NCI-H187 treated with DMSO at 0.1 percent for 48 hours (cell line): ENCODE measurements at places on chromosomes 12 and 14.

DNA sequence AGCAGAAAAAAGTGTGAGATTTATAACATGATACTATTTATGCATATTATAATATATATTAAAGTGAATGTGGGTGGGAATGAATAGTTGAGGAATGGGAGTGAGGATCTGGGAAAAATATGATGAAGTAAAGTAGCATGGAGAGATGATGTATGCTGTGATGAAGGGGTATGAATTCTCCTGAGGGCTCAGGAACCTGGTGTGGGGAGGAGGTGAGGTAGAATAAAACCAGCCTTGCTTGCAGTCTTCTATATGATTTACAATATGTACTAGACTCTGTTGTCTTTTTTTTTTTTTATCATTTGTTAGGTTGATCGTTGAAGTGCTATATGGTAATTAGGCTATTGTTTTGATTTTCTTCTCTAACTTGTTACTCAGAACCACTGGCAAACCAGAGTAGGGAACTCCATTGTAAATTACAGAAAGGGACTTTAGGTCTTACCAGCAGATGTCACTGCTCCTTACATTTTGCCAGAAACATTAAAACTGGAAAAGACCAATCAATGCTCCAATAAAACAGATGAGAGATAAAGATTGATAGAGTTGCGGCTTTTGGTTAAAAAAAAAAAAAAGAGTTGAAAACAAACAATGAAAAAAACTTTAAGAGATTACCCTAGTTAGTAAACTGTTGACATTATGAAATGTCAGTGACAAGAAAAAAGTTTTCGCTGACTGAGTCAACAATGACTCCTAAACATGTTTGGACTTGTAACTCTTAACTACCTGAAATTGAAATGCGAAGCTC is 39.9 kb downstream of the ATL1 start:
- DNase-seq, result no peak

- DNase-seq, result no peak
Observed at GRCh38 chr12:79665212-79665887, 25.4 kb downstream of the PAWR start.

- peak; percentile 78 for DNase-seq
Observed at GRCh38 chr14:65750906-65751305, 338.4 kb downstream of the FUT8 start.

DNA sequence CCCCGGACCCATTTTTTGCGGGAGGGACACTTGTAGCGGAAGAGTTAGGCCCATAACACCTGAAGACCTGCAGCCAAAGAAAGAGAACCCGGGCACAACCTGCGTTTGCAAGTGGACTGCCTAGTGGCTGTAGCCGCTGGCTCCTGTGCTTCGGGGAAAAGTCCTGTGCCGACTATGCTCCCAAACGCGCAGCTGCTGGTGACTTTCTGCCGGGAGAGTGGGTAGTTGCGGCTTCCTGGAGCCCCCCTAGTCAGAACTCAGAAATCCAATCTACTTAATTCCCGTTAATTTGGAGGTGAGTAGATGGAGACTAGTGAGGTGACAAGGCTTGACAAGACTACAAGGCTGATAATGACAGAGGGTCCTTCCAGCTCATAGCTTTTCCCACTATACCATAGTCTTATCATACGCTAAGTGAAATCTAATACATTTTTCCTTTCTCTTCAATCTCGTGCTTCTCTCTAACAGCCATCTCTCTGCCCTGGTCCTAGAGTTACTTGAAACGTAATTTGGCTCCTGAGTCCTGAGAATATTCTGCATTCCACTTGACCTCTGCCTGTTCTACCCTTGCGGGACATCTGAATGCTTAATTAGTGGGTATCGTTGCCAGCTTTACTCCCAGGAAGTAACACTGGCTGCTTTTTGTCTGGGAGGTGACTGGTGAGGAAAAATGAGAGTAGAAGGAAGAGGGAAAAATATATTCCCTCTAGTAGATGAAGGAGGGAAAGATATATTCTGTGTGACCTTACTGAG is 556 bp downstream of the MTHFD1 start:
- no peak for DNase-seq

GRCh38 chr12:69102856-69103255 is 136.5 kb upstream of the CPSF6 start:
- no peak for DNase-seq

GRCh38 chr12:56152756-56153677 is 630 bp downstream of the MYL6B start:
- DNase-seq, result no peak

GRCh38 chr14:69582212-69582611 is 7.5 kb upstream of the CCDC177 start:
- DNase-seq, result no peak

DNA sequence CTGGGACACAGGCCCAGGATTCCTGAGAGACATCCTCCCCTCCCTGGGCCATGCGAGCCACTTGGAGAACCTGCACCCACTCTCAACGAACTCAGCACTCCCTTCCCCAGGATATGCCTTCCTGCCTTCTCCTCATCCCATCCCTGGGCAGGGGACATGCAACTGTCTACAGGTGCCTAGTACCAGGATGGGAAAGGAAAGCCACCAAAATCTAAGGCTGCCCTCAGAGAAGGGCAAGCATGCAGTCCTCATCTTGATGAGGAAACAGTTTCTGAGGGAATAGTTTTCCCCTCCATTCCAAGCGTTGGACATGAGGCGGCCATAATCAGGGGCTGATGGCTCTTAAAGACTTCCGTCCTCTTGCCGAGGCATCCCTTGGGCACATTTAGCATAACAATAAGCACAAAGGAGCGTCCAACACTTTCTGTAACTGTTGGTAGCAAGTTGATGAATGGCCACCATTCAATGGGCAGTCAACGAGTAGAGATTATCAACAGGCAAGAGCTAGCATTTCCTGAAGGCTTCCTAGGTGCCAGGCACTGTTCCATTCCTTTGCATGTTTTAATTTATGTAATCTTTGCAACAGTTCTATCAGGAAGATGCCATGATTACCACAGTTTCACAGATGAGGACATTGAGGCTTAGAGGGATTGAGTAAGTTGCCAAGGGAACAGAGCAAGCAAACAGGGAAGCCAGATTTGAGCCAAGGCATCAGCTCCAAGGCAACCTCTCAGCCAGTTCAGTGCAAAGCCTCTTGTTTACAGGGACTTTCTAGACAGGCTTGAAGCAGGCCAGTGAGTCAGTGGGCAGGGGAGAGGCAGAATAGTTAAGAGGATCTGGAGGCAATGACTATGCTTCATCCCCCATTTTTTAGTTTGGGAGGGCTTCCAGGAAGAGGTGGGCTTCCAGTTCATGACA is 105.1 kb downstream of the SINHCAF start:
- no peak for DNase-seq

DNA sequence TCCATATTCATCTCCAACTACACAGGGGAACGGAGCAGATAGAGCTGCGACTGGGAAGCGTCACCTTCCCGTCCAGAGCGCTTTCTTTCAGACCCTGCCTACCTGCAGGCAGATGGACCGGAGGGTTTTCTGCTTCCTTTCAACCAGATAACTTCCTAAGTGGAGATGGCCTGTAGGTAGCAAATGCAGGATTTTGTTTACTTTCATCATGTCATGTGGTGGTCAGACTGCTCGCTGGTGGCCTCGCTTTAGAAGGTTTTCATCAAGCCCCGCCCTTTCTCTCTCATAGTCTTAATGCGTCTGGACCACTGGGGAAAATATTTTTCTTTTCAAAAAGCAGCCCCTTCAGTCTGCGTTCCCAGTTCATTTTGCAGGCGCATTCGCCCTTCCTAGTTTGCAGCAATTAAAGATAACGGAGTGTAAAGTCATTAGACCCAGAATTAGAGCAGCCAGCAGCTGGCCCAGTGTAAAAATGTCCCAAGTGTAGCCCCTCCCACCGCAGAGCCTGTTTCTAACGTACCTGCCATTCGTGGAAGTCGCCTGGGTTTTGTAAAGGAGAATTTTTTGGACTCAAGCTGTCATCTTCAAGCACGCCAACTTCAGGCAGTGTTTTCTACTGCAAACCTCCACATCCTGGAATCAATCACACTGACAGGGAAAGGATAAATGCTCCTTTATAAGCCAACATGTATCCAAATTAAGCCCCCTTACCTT is 68.9 kb downstream of the TESC start:
- no peak for DNase-seq

GRCh38 chr12:62767946-62768345 is 167.0 kb downstream of the PPM1H start:
- DNase-seq, result no peak

GRCh38 chr14:24456980-24457379 is 14.4 kb upstream of the SDR39U1 start:
- no peak for DNase-seq
